ENCODE measurements at places on chromosomes 1 and 21. TPM values are rescaled to one million over a fixed set of nuclear protein-coding genes. Genes with fewer than 3 reads are reported as not detected.
A peak's percentile ranks its signal among the peaks of the same experiment; 100 is the strongest.

Gene ADORA1
- total RNA-seq = 0.58 TPM

Gene FCRL1
- not detected for total RNA-seq

Gene CFHR3
- 0.32 TPM for total RNA-seq

Gene EFCAB14
- total RNA-seq = 78.6 TPM

- H3K27me3 ChIP-seq = peaks cover 10% of the 10 kb centered on the region
- peak; percentile 39 for DNase-seq
- no peaks in the 10 kb centered on the region for H3K4me1 ChIP-seq
- H3K27ac ChIP-seq = no peak overlapping the region
Observed at GRCh38 chr1:160376525-160377131, 9.8 kb downstream of the NHLH1 start.

- no peaks in the 10 kb centered on the region for H3K4me1 ChIP-seq
- H3K27ac ChIP-seq = no peak overlapping the region
- H3K4me3 ChIP-seq = no peak overlapping the region
- H3K36me3 ChIP-seq = no peaks in the 10 kb centered on the region
- peaks cover 24% of the 10 kb centered on the region for H3K27me3 ChIP-seq
- DNase-seq = no peak
Observed at GRCh38 chr1:212586206-212587015, 22.1 kb upstream of the ATF3 start.

GRCh38 chr1:16118706-16119105 is 37.2 kb downstream of the EPHA2 start:
- no peak for DNase-seq
- no peak overlapping the region for H3K27ac ChIP-seq
- H3K27me3 ChIP-seq = no peaks in the 10 kb centered on the region
- H3K4me1 ChIP-seq = no peaks in the 10 kb centered on the region
- H3K36me3 ChIP-seq = no peaks in the 10 kb centered on the region

GRCh38 chr1:8661185-8662110 is 156.0 kb downstream of the RERE start:
- H3K36me3 ChIP-seq = no peaks in the 10 kb centered on the region
- no peak overlapping the region for H3K4me3 ChIP-seq
- peaks cover 31% of the 10 kb centered on the region for H3K4me1 ChIP-seq
- DNase-seq = peak; percentile 71
- H3K27ac ChIP-seq = no peak overlapping the region

GRCh38 chr1:28428012-28428411 is 58.5 kb downstream of the PHACTR4 start:
- H3K27ac ChIP-seq = no peak overlapping the region
- H3K36me3 ChIP-seq = no peaks in the 10 kb centered on the region
- no peaks in the 10 kb centered on the region for H3K4me1 ChIP-seq

DNA sequence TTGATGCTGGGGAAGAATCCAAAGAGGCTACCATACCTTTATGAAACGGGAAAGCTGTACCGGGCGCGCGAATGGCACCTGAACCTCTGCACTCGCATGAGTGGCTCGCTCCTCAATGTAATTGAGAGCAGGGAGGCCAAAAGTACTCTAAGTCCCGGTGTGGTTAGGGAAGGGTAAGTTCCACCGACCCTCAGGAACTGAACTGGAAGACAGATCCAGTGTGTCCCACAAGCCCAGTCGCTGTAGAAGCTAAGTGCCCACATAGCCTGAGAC is 1.0 kb downstream of the GATAD2B start:
- H3K4me3 ChIP-seq = peak overlapping the region; percentile 93
- H3K4me1 ChIP-seq = peaks cover 23% of the 10 kb centered on the region
- H3K27ac ChIP-seq = no peak overlapping the region
- no peaks in the 10 kb centered on the region for H3K36me3 ChIP-seq

DNA sequence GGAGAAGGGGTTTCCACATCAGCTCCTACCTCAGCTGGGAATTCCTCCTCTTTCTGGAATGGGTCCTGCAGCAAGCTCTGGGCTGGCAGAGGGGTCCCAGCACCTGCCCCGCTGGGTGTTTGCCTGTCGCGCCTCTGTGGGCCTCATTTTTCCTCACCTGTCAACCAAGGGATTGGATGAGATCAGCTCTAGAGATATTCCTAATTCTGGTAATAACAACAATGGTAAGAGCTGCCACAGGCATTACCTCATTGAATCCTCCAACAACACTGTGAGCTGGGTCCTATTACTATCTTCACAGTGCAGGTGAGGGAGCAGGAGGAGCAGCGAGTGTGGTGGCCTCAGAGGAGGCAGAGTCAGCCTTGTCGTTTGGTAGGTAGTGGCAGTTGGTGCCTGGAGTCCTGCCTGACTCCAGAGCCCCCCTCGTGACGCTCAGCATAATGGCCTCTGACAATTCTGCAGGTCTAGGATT is 23.3 kb upstream of the PAX7 start:
- H3K4me1 ChIP-seq = no peaks in the 10 kb centered on the region
- H3K36me3 ChIP-seq = no peaks in the 10 kb centered on the region
- H3K27ac ChIP-seq = no peak overlapping the region
- DNase-seq = no peak
- H3K27me3 ChIP-seq = peaks cover 21% of the 10 kb centered on the region

DNA sequence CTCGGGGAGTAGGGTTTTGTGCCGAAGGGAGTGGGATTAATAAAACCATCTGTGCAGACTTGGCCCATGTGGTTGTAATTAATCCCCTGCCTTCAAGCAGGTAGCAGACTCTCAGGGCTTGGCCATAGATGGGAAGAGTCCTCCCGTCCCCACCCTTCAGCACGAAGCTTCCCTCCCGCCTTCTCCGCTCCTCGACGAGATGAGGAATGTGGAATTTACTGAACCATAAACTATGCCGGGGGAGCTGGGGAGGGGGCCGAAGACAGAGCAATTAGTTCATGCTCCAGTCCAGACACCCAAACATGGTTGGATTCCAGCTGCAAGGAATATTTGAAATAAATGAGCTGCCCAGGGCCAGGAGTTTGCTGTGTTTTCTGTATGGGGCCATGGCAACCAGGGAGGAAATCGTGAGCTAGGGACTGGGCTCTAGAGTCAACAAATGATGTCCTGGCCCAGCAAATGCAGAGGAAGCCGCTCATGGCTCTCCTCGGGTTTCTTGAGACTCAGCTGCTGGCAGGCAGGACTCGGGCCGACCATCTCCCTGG is 78.8 kb downstream of the SPSB1 start:
- H3K27me3 ChIP-seq = no peaks in the 10 kb centered on the region
- peaks cover 4% of the 10 kb centered on the region for H3K36me3 ChIP-seq
- H3K4me3 ChIP-seq = no peak overlapping the region
- H3K27ac ChIP-seq = no peak overlapping the region
- peak; percentile 54 for DNase-seq
- peaks cover 10% of the 10 kb centered on the region for H3K4me1 ChIP-seq

- peaks cover 12% of the 10 kb centered on the region for H3K4me1 ChIP-seq
- H3K27me3 ChIP-seq = no peaks in the 10 kb centered on the region
- no peak overlapping the region for H3K4me3 ChIP-seq
- H3K27ac ChIP-seq = no peak overlapping the region
Observed at GRCh38 chr1:183881387-183882131, 76.6 kb downstream of the RGL1 start.

DNA sequence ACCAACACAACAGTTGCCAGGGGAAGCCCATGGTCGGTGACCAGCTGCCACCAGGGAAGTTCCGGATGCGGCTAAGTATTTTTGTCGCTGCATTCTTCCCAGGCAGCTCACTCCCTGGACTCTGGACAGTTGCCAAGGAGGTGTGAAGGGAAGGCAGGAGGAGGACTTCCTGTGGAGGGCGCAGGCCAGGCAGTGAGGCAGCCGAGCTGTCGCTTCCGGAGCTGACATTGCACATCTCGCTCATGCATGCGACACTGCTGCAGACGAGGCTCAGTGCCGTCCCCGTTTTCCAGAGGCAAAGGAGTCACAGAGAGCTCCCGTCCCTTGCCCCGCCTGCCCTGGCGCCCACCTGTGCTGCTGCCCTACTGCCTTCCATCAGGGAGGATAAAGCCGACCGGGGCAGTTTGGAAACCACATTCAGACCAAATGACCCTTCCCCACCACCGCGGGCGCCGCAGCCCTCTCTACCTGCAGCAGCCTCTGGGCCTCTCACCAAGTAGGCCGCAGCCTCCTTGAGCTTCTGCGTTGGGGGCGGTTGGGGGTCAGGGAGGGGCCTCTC is 81.4 kb downstream of the NENF start:
- no peaks in the 10 kb centered on the region for H3K36me3 ChIP-seq
- H3K27ac ChIP-seq = no peak overlapping the region
- H3K4me3 ChIP-seq = peak overlapping the region; percentile 25
- peak; percentile 38 for DNase-seq

- H3K27ac ChIP-seq = peak overlapping the region; percentile 6
- no peaks in the 10 kb centered on the region for H3K27me3 ChIP-seq
- H3K4me1 ChIP-seq = peaks cover 53% of the 10 kb centered on the region
- DNase-seq = no peak
Observed at GRCh38 chr1:67789551-67789950, 43.7 kb downstream of the GNG12 start.

- no peaks in the 10 kb centered on the region for H3K27me3 ChIP-seq
- H3K27ac ChIP-seq = no peak overlapping the region
- no peak for DNase-seq
- H3K4me1 ChIP-seq = peaks cover 27% of the 10 kb centered on the region
- H3K36me3 ChIP-seq = no peaks in the 10 kb centered on the region
- no peak overlapping the region for H3K4me3 ChIP-seq
Observed at GRCh38 chr1:59738152-59738551, 76.6 kb upstream of the HOOK1 start.

DNA sequence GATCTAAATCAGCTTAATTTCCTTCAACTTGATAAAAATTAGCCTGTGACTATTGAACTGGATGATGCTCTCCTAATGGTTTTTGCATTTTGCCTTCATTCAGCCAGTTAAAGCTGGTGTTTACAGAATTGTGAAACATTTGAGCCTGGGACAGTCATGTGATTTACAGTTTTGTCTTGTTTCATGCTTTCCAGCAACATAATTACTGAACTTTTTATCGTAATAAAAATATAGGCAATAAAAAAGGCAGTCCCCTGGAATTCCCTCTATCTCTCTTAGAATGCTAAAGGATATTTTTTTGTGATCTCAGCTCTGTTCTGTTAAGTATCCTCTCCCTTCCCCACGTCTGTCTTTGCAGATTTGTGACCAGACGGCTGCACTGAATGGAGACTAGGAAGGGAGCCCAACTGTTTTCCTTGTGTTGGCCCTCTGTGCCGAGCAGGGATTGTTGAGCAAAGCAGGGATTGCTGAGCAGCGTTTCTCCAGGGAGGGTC is 70.3 kb upstream of the RGL1 start:
- H3K4me1 ChIP-seq = no peaks in the 10 kb centered on the region
- H3K27ac ChIP-seq = no peak overlapping the region
- H3K27me3 ChIP-seq = no peaks in the 10 kb centered on the region
- H3K36me3 ChIP-seq = no peaks in the 10 kb centered on the region
- DNase-seq = peak; percentile 39

GRCh38 chr1:194279975-194280374 is 1093.6 kb upstream of the B3GALT2 start:
- no peak overlapping the region for H3K27ac ChIP-seq
- DNase-seq = no peak
- no peaks in the 10 kb centered on the region for H3K36me3 ChIP-seq
- no peaks in the 10 kb centered on the region for H3K4me1 ChIP-seq
- no peaks in the 10 kb centered on the region for H3K27me3 ChIP-seq

- no peak overlapping the region for H3K4me3 ChIP-seq
- no peaks in the 10 kb centered on the region for H3K27me3 ChIP-seq
- H3K27ac ChIP-seq = no peak overlapping the region
- no peaks in the 10 kb centered on the region for H3K36me3 ChIP-seq
- no peak for DNase-seq
Observed at GRCh38 chr1:51097171-51097570, 4.9 kb upstream of the C1orf185 start.

GRCh38 chr1:187854457-187854856 is 1025.7 kb downstream of the PLA2G4A start:
- H3K27me3 ChIP-seq = no peaks in the 10 kb centered on the region
- DNase-seq = no peak
- H3K36me3 ChIP-seq = no peaks in the 10 kb centered on the region
- no peaks in the 10 kb centered on the region for H3K4me1 ChIP-seq
